ENCODE measurements at places on chromosomes 6 and 20. TPM values are rescaled to one million over a fixed set of nuclear protein-coding genes. Genes with fewer than 3 reads are reported as not detected.
A peak's percentile ranks its signal among the peaks of the same experiment; 100 is the strongest.

DNA sequence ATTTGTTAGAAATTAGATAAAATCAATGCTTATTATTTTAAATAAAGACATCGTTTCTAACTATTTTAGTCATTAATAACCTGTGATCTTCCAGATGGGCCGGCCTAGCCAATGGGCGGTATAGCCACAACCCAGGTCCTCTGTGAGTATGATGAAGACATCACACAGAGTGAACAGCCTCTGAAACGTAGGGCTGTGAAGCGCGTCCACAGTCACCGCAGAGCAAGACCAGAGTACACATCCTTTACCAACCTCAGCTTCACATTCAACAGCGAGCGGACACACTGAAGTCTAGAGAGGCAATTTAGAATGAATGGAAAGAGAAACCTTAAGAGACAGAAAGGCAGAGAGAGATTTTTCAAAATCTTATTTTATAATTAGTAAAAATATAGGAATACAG, 125.0 kb upstream of the RPS6KA2 start:
- H3K36me3 ChIP-seq = no peaks in the 10 kb centered on the region
- H3K27me3 ChIP-seq = peaks cover 2% of the 10 kb centered on the region
- no peak overlapping the region for H3K4me3 ChIP-seq
- no peak for DNase-seq
- H3K4me1 ChIP-seq = no peaks in the 10 kb centered on the region

Gene LRRC1
- total RNA-seq = 0.75 TPM

- no peaks in the 10 kb centered on the region for H3K4me1 ChIP-seq
- DNase-seq = no peak
- H3K27ac ChIP-seq = no peak overlapping the region
- no peaks in the 10 kb centered on the region for H3K36me3 ChIP-seq
Measured at GRCh38 chr6:169106176-169106575, 147.5 kb downstream of the THBS2 start.

DNA sequence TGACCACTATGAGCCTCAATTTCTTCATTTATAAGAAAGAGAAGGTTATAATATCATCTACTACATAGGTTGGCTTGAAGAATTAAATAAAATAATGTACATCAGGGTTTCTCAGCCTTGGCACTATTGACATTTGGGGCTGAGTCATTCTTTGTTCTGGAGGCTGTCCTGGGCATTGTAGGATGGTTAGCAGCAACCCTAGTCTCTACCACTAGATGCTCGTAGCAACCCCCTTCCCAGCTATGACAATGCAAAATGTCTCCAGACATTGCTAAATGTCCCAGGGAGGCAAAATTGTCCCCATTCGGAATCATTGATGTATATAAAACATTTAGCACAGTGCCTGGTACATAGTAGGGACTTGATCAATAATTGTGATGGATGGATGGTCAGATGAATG, 152.1 kb downstream of the KHDC1L start:
- no peak overlapping the region for H3K27ac ChIP-seq
- H3K4me1 ChIP-seq = no peaks in the 10 kb centered on the region
- H3K4me3 ChIP-seq = no peak overlapping the region
- no peaks in the 10 kb centered on the region for H3K27me3 ChIP-seq
- no peaks in the 10 kb centered on the region for H3K36me3 ChIP-seq

DNA sequence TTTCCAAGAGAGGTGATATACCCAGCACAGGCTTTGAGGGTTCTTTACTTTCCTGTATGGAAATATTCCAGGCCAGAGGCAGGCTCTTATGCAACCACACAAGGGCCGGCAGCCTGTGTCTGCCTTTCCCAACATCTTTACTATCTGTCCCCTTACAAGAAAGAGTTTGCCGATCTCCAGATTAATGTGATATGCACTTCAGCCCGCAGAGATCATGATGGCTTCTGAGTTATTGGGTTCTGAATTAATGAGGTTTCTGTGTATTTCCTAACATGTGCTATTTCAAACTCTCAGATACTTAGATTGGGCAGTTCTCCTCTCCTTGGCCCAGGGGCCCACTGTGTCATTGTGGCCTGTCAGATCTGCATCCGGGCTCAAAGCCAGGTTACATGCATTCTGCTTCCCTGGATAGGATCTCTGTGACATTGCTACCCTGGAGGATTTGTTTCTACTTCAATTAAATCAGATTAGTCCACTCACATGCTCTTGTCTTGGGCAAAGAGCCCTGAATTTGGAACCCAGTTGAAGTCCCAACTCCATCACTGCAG, 56.6 kb downstream of the TGM2 start:
- DNase-seq = peak; percentile 57
- H3K27me3 ChIP-seq = no peaks in the 10 kb centered on the region
- H3K4me1 ChIP-seq = peaks cover 53% of the 10 kb centered on the region
- no peak overlapping the region for H3K4me3 ChIP-seq
- peak overlapping the region; percentile 85 for H3K27ac ChIP-seq
- H3K36me3 ChIP-seq = no peaks in the 10 kb centered on the region

GRCh38 chr6:136783021-136783420, 9.3 kb downstream of the MAP3K5 start:
- H3K4me3 ChIP-seq = no peak overlapping the region
- DNase-seq = no peak
- peaks cover 11% of the 10 kb centered on the region for H3K4me1 ChIP-seq
- H3K36me3 ChIP-seq = no peaks in the 10 kb centered on the region

GRCh38 chr6:150420926-150421325, 52.1 kb downstream of the IYD start:
- DNase-seq = no peak
- H3K27me3 ChIP-seq = no peaks in the 10 kb centered on the region
- no peaks in the 10 kb centered on the region for H3K36me3 ChIP-seq

DNA sequence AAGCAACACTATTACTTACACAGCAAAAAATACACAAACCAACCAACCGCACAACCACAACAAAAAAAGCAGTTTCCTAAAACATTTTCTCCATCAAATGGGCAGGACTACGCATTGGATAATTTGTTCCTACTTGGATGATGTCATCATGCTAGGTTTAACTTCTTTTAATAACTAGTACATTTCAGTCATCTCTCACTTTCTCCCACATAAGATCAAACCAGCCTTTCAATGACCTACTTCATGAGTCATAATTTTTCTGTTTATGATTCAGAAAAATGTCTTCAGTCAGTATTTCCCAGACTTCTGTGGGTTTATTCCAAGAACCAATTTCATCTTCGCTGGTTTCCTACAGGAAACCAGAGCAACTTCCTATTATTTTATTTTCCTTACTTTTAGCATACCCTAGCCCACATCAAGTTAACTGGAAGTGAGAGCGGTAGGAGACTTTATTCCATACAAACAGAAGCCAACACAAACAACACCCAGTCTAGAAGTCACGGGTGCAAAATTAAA, 134.2 kb downstream of the GMDS start:
- H3K4me1 ChIP-seq = no peaks in the 10 kb centered on the region
- H3K4me3 ChIP-seq = no peak overlapping the region
- no peaks in the 10 kb centered on the region for H3K27me3 ChIP-seq
- H3K27ac ChIP-seq = no peak overlapping the region
- H3K36me3 ChIP-seq = no peaks in the 10 kb centered on the region

Gene LY6G6C
- total RNA-seq = not detected

Gene TSPYL4
- 4.0 TPM for total RNA-seq

DNA sequence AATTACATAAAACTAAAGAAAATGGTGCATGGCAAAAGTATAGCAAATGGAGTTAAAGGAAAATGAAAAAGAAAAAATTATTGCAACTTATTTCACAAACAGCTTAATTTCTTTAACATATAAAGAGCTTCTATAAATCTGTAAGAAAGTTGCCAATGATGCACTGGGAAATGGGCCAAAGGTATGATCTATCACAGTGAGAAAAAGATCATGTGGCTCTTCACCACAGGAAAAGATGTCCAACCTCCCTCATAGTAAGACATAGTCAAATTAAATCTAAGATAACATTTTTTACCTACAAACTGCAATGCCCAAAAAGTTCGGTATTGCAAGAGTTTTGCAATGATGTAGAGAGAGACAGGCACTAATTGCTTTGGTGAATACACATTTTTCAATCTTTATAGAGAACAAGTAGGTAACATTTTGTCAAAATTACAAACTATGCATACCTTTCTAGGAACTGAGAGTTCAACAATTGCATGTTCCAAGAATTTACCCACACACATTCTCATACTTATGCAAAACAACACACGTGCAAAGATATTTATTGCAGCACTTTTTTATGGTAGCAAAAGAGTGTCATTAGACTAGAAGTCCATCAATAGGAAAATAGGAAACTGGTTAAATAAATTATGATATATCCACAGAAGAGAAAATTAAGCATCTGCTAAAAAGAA, 372.6 kb downstream of the QKI start:
- no peaks in the 10 kb centered on the region for H3K27me3 ChIP-seq
- H3K4me3 ChIP-seq = no peak overlapping the region
- no peaks in the 10 kb centered on the region for H3K36me3 ChIP-seq
- H3K27ac ChIP-seq = no peak overlapping the region
- DNase-seq = no peak

- no peak overlapping the region for H3K4me3 ChIP-seq
- no peak overlapping the region for H3K27ac ChIP-seq
- no peaks in the 10 kb centered on the region for H3K4me1 ChIP-seq
- H3K36me3 ChIP-seq = no peaks in the 10 kb centered on the region
Measured at GRCh38 chr20:51943761-51944160, 141.4 kb upstream of the SALL4 start.

DNA sequence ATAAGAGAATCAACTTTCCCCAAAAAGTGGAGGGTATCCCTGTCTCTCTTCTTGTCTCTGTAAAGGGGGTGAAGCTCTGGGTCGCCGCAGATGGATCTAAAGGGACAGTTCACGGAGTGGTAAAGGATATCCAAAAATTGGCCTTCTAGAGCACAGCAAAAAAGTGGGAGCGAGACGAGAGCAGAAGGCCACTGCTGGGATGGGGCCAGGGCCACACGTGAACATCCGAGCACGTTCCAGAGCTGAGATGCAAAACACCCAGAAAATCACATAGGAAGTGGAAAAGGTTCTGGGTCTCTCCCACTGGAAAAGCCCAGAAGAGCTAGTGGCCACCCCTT, 837 bp downstream of the TRAM2 start:
- H3K4me3 ChIP-seq = peak overlapping the region; percentile 77
- H3K27ac ChIP-seq = peak overlapping the region; percentile 95
- H3K36me3 ChIP-seq = no peaks in the 10 kb centered on the region

Gene RHAG
- 0.26 TPM for total RNA-seq

GRCh38 chr6:79307321-79308036, 73.0 kb upstream of the HMGN3 start:
- H3K36me3 ChIP-seq = no peaks in the 10 kb centered on the region
- DNase-seq = no peak
- H3K27me3 ChIP-seq = no peaks in the 10 kb centered on the region
- no peaks in the 10 kb centered on the region for H3K4me1 ChIP-seq
- H3K4me3 ChIP-seq = no peak overlapping the region
